Stimulated activated CD4-positive, alpha-beta T cell treated with anti-CD3 and anti-CD28 coated beads, Interleukin-15, amount 100 ng/mL, for 24 hours (primary cell): ENCODE measurements at places on chromosomes 12 and 14.

- no peak for DNase-seq
These were observed 178.2 kb downstream of the PIK3C2G start for GRCh38 chr12:18439541-18439940.

- DNase-seq = no peak
These were observed 48.3 kb downstream of the LMNTD1 start for GRCh38 chr12:25504744-25505143.

DNA sequence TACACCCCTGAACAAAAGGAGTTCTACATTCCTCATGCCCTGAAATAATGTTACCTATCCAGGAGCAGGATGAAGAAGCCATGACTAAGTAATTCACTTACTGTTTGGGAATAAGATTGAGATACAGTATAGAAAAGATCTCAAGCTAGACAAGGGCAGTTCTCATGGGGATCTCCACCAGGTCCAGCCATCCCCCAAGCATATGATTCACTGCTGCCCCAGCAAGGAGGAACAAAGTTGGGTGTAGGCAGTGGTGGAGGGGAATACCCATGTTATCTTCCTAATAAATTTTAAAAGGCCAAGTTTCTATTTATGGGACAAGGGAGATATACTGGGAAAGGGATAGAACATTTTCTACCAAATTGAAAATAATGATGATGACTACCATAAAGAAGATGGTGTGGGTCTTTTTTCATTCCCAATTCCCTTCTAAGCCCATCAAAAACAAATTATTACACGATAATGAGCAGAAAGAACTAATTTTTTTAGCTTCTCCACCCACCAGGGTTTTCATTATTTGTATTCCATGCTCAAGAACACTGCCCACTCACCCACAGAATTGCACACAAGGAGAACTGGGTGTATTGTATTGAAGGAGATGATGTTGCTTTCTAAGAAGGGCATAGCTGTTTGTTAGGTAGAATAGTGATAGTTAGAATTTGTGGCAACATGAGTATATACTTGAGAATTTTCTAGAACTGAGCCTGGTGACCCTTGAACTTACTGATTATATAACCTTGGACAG is 204.6 kb downstream of the BTG1 start:
- no peak for DNase-seq

DNA sequence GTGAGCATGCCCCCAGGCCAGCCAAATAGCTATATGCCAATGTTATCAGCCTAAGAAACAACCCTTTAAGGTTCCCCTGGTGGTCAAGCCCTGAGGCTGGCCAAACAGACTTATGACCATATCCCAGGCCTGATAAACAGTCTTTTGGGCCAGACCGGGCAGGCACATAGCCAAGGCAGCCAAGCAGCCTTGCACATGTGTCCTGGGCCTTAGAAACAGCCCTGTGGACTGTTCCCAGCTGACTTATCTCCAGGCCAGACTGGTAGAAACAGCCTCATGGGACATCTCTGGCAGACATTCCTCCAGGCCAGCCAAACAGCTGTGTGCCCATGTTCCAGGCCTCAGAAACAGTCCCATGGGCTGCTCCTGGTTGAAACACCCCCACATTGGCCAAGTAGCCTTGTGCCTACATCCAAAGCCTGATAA is 295.0 kb upstream of the MGAT4C start:
- DNase-seq = no peak

- DNase-seq = no peak
These were observed 1.4 kb downstream of the NIN start for GRCh38 chr14:50829489-50830043.

DNA sequence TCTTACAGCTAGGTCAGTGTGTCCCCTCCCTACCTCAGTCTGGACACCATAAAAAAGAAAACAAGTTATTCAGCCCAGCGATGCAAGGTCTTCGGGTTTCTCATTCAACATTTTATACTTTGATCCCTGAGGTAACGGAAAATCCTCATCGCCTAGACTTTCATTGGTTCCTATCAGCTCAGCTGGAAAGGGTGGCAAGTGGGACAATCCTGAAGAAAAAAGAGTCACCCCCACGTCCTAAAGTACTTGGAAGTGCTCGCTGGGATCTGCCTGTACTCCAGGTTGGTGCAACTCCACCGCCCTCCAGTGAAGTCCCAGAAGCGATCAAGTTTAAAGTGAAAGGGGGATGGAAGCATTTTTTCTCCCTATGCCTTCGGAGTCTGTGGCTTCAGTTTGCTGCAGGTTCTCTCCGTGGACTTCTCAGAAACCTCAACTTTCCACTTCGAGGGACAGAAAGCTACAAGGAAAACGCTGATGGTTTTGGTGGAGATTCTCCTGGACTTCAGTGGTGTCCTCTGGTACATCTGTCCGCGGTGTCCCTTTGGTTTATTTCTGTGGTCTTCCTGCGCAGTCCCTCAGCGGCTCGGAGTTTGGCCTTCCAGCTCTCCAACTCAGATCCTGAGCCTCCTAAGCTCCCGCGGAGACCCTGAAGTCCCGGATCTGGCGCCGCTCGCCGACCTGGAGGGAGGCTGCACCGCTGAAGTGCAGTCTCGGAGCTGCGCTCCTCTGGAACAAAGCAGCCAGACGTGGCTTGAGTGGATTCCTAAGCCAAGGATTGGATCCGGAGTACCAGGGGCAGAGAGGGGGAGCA is 1.8 kb upstream of the LRFN5 start:
- DNase-seq = no peak

DNA sequence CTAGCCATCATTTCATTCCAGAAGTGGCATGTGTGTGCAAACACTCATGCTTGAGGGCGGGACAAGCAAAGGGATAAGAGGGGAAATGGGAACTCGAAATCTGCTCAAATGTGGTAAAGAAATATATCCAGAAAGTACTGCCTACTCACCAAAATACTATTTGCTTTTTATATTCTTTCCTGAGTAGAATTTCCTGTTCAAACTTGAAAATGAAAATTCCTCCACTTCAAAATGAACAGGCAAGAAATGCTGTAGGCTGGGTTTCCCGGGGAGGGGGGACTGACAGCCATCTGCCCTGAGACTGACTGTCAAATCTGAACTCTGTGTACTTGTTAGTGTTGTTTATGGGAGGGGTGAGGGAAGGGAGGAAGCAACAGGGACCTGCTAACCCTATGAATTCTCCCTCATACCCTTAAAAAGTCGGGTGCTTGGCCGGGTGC is 34.6 kb downstream of the NTF3 start:
- DNase-seq = no peak

GRCh38 chr12:27552886-27553560 is 29.0 kb downstream of the PPFIBP1 start:
- no peak for DNase-seq

GRCh38 chr12:9702255-9702654 is 30.6 kb downstream of the CLECL1 start:
- peak; percentile 54 for DNase-seq

GRCh38 chr14:34498684-34499412 is 36.8 kb upstream of the SPTSSA start:
- DNase-seq = no peak

DNA sequence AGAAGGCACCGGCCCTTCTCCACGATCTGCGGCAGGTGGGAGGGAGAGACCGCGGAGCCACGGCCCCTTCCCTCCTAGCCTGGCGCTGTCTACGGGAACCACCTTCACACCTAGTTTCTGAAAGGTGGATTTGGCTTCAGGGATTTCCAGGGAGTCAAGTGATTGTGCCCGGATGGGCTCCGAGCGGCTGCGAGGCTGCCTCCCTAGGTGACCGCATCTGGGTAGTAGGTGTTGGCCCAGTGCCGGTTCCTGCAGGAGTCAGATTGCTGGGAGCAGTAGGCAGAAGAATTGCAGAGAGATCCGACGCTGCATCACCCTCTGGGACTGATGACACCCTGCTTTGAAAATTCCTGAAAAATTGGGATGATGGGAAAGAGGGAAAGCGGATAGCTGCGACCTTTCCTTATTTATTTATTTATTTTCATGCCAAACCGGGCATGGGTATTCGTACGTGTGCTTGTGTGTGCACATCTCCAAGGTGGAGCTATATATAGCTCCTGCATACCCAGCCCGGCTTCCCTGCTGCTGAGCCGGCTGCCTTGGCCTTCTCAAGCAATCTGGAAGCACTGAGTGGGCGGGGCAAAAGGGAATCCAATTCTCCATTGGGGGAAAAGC is 1.1 kb downstream of the CNTN1 start:
- no peak for DNase-seq

GRCh38 chr14:55712491-55712890 is 132.5 kb downstream of the KTN1 start:
- no peak for DNase-seq

- DNase-seq = no peak
These were observed 179.2 kb downstream of the DUSP6 start for GRCh38 chr12:89173096-89173495.

DNA sequence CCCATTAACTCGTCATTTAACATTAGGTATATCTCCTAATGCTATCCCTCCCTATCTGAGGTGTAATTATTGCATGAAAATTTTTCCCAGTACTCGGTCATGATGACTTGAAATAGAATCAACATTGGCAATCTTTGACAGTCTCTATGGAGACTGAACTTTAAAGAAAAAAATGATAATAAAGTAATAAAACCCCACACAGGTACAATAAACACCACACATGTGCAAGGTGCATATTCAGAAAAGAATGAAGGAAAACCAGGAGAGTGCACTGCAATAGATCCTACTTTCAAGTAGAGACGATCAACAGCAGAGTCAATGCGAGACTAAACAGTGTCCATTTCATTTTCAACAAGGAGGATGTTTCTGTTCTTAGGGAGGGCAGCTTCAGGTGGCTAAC is 1253.8 kb upstream of the TMEM132C start:
- DNase-seq = no peak
